ENCODE measurements at places on chromosomes 1 and 21.

DNA sequence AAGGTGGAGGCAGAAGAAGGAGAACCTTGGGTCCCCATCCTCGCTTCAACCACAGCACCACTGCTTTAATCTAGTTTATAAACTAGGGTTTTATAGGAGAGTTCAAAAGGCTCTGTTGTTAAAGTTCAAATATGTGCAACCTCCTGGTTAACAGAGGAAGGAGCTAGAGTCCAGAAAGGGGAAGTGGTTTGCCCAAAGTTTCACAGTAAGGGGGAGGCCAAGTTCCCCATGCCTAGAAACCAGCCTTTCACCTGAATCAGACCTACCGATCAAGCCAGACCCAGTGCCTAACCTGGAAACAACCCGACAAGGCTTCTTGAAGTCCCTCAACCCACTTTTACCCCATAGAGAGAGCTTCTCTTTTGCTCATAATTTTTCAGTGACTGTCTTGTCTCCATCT is 106.5 kb downstream of the PLPP3 start:
- no peak for DNase-seq

- DNase-seq, result peak; percentile 54
Observed at GRCh38 chr1:54408147-54409066, 2.2 kb upstream of the SSBP3 start.

GRCh38 chr1:58442114-58442513 is 104.4 kb downstream of the OMA1 start:
- no peak for DNase-seq

DNA sequence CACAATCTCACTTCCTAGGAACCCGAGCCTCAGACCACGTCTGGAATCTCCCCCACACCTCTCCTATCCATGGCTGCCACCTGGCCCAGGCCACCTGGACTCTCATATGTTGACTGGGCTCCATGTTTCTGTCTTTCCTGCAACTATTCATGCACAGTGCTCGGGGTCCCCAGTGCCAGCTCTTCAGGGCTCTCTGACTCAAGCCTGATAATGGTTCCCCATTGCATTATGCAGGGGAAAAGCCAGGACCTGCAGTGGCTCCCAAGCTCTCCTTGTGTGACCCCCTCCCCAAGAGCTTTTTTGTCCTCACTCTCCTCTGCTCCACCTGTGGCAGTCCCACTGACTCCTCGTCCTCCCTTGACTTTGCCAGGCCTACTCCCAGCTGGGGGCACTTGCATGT is 417.6 kb downstream of the NPHP4 start:
- no peak for DNase-seq

DNA sequence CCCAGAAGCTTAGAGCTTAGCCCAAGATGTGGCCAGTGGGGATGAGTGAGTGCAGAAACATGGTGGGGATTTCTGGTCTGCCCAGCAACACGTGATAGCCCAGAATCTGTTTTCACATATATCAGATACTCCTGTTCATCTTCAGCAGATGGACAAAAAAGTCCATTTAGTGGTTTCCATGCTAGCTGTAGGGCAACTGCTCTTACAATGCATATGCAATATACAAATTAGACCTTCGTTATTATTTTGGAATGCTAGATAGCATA is 96.9 kb upstream of the SGIP1 start:
- DNase-seq, result no peak

- DNase-seq, result no peak
Observed at GRCh38 chr1:96361961-96362360, 359.6 kb upstream of the PTBP2 start.

DNA sequence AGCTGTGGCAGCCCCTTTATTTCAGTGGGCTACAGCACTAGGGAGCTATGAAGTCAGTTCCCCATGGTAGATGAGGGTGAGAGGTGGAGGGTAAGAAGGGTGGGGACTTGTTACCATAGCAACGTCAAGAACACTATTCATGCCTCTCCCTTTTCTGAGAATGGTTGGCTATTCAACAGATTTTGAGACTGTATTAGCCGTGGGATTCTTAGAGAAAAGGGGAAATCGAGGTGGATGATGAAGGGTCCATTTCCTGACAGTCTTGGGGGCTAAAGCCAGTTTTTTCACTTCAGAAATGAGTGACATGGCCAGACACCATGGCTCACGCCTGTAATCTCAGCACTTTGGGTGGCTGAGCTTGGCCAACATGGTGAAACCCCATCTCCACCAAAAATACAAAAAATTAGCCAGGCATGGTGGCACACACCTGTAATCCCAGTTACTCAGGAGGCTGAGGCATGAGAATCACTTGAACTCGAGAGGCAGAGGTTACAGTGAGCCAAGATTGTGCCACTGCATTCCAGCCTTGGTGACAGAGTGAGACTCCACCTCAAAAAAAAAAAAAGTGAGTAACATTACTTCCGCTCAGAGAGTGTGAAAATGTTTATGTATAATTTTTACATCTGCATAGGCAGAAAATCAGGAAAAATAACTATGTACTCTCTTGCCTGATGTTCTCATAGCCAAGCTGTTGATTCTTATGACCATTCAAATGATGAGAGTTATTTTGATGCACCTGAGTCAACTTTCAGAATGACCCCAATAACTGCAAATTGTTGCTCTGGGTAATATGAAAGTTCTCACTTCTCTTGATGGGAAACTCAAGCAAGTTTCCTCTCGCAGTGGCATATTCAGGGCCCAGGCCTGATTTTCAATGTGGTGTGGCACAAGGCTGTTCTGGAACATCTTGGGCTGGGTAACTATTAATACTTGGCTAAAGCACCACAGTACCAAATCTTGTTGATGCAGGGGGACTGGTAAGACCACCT is 23.2 kb upstream of the RGSL1 start:
- DNase-seq, result no peak

DNA sequence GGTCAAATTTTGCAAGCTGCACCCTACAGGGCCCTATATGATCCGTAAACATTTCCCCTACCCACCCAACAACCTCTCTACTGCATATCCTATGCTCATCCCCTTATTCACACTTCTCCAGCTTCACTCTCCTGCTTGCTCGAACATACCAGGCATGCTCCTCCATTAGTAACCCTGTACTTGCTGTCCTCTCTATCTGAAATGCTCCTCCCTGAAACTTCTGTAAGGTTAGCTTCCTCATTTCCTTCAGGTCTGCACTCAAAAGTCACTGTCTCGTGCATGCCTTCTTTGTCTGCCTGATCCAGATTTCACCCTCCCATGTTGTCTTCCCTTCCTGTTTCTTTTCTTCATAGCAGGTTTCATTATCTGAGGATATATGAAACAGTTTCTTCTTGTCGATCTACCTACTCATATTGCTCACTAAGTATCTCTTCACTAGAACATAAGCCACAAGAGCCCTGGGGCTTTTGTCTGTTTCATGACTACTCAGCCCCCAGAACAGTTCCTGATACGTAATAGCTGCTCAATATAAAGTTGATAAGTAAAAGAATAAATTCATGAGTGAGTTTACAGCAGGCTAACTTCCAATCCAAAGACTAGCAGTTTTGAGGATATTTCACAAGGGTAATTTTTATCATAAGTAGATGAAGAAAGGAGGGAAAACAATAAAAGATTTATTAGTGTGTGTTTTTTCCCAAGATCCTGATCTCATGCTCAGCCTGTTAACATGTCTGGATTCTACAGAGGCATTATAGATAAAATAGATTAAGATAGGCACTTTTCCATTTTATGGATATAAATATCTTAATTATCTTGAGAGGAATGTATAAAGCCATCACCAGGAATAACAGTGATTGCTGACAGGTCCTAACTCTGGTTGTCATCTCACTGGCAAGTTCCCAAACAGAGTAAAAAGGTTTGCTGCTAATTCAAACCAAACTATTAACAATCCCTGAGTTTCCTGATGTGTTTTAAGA is 392.5 kb upstream of the ESRRG start:
- DNase-seq, result no peak

- DNase-seq, result no peak
Observed at GRCh38 chr1:110734133-110734680, 59.5 kb upstream of the KCNA3 start.

DNA sequence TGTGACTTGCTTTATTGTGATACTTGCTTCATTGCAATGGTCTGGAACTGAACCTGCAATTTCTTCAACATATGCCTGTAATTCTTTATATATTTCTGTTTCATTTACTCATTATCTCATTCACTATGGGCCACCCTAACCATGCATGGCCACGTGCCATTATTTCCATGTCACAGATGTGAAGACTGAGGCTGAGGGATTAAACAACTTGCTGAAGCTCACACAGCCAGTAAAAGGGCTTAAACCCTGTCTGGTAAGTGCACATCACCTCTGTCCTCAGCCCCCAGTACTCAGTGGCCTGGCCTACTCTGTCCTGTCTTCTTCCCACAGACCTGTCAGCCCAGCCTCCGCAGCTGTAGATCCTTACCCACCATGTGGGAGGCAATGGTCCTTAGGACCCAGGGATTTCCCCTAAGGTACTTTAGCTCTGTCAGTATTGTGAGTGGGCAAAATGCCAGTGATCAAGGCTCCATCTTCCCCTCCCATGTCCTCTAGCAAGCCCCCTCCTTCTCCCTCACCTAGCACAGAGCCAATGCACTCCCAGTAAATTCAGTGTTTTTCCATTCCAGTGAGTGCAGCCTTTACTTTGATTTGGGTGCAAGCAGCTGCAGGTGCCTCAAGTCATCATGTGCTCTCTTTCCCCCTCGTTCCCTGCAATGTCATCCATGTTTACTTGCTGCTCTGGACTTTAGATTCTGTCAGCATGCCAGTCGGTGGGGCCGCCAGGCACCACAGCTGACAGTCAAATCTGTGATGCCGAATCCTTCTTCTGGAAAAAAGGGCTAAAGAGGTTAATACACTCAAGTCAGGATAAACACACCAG is 228.2 kb upstream of the PROX1 start:
- DNase-seq, result no peak

DNA sequence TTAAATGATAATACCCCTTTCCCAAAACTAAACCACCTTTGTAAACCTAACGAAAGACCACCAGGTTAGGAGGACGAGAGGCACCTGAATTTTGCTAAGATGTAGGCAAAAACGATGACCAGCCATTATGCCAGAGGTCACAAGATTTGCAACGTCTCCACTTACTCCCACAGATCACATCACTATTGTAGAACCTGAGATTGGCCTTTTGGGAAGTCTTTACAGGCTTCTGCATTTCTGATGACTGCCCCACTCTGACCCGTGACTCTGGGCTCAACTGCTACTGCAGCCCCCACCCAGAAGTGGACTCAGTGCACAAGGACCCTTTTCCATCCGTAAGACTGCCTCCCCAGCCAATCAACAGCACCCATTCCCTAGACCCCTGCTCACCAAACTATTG is 36.4 kb upstream of the COL6A2 start:
- DNase-seq, result no peak

GRCh38 chr1:118184739-118185083 is 317 bp downstream of the SPAG17 start:
- DNase-seq, result no peak

GRCh38 chr1:28986306-28986910 is 72.0 kb downstream of the EPB41 start:
- no peak for DNase-seq

GRCh38 chr1:220347654-220348175 is 75.5 kb upstream of the RAB3GAP2 start:
- DNase-seq, result no peak

GRCh38 chr1:101745551-101746270 is 251.0 kb downstream of the OLFM3 start:
- no peak for DNase-seq

DNA sequence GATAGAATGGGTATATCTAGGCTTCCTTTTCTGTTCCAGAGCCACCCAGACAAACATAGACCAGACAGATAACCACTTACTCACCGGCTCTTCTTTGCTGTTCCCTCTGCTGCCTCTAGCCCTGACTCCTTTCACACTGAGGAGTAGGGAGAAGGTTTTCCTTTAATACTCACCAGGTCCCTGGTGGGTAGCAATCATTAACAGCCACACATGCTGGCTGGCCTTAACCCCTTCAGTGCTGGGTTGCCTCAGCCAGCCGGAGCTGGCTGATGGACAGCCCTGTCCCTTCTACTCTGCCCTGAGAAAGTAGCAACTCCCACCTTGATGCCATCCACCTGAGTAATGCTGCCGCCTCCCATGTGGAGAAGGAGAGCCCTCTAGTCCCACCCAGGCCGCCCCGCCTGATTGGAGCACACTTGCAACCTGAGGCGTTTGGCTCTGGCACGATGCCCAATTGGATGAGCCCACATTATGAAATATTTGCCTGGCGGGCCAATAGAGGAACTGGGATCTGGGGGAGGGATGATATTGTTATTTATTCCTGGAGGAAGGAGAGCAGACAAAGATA is 71.6 kb downstream of the PLEKHA6 start:
- no peak for DNase-seq

DNA sequence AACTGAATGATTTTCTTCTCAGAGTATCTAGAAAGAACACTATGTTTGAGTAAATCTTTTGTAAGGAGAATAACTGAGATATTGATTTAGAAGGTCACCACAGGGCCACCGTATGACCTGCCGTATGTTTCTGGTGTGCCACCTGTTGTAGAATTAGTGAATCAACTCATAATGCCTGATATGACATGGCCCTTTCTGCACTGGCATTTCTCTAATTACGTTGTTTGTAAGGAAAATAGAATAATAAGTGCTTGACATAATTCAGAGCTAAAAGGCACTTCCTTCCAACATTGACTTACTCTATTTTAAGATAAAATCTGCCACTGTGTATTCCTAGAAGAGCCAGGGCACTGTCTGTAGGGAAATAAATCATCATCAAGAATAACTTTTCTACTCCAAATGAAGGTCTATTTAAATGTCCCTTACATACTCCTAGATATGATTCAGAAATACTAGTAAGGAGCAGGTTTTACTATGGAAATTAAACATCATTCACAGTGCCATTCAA is 101.7 kb downstream of the PHTF1 start:
- DNase-seq, result no peak

GRCh38 chr1:3313576-3313950 is 140.9 kb upstream of the ARHGEF16 start:
- peak; percentile 94 for DNase-seq

GRCh38 chr1:201749059-201749690 is 79.8 kb upstream of the IPO9 start:
- no peak for DNase-seq

DNA sequence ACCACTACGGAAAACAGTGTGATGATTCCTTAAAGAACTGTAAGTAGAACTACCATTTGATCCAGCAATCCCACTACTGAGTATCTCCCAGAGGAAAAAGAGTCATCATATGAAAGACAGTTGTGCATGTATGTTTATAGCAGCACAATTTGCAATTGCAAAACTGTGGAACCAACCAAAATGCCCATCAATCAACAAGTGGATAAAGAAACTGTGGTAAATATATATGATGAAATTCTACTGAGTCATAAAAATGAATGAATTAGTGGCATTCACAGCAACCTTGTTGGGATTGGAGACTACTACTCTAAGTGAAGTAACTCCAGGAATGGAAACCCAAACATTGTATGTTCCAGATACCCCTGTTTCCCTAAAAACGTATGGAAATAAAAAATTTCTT is 337.0 kb upstream of the PTBP2 start:
- no peak for DNase-seq

DNA sequence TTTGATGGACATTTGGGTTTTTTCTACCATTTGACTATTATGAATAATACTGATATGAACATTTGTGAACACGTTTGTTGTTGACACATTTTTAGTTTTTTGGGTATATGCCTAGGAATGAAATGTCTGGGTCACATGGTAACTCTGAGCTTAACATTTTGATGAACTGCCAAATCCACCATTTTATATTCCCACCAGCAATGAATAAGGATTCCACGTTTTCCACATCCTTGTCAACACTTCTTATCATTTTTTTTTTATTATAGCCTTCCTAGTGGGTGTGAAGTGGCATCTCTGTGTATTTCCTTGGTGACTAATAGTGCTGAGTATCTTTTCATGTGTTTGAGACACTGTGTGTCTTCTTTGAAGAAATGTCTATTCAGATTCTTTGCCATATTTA is 67.6 kb downstream of the RASAL2 start:
- peak; percentile 27 for DNase-seq
